Lower lobe of right lung (tissue), 2 donors: ENCODE measurements at places on chromosomes 2 and 18. TPM values are rescaled to one million over a fixed set of nuclear protein-coding genes. Genes with fewer than 3 reads are reported as not detected.
A peak's percentile ranks its signal among the peaks of the same experiment; 100 is the strongest.

- peaks cover 35% of the 10 kb centered on the region for H3K4me1 ChIP-seq
- no peak for DNase-seq
- no peaks in the 10 kb centered on the region for H3K27me3 ChIP-seq
- H3K4me3 ChIP-seq = peak overlapping the region; percentile 69
Observed at GRCh38 chr2:61537277-61537949, 743 bp downstream of the XPO1 start.

- no peak for DNase-seq
- no peaks in the 10 kb centered on the region for H3K27me3 ChIP-seq
- no peaks in the 10 kb centered on the region for H3K36me3 ChIP-seq
- no peak overlapping the region for H3K27ac ChIP-seq
- H3K4me1 ChIP-seq = no peaks in the 10 kb centered on the region
Observed at GRCh38 chr2:102334486-102334885, 21.1 kb upstream of the IL18R1 start.

- H3K36me3 ChIP-seq = no peaks in the 10 kb centered on the region
- no peaks in the 10 kb centered on the region for H3K4me1 ChIP-seq
- H3K27me3 ChIP-seq = no peaks in the 10 kb centered on the region
- no peak overlapping the region for H3K4me3 ChIP-seq
- H3K27ac ChIP-seq = no peak overlapping the region
Observed at GRCh38 chr2:228999326-228999725, 271.8 kb downstream of the PID1 start.

GRCh38 chr2:96099861-96100798 lies 16.2 kb downstream of the ADRA2B start:
- DNase-seq = peak; percentile 34
- H3K36me3 ChIP-seq = no peaks in the 10 kb centered on the region
- peaks cover 4% of the 10 kb centered on the region for H3K4me1 ChIP-seq

DNA sequence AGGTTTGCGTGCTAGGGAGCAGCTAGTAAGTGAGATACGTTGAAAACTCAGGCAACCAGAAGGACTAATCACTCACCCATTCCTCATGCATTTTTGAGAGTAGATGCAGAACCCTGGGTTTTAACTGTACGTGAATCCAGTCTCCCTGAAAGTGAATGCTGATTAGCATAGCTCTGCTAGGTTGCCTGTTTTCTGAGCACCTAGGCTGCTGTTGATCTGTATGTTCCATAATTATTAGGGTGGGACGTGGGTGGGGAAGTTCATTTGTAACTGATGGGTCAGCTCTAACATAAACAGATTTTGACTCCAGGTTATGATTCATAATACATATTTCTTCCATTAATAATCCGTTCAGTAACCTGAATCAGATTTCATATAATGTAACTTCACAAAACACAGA lies 379.0 kb upstream of the FANCL start:
- H3K36me3 ChIP-seq = no peaks in the 10 kb centered on the region
- H3K4me1 ChIP-seq = no peaks in the 10 kb centered on the region
- H3K27ac ChIP-seq = no peak overlapping the region
- DNase-seq = no peak

GRCh38 chr2:126664234-126664633 lies 8.3 kb downstream of the GYPC start:
- peaks cover 4% of the 10 kb centered on the region for H3K36me3 ChIP-seq
- no peak for DNase-seq
- no peak overlapping the region for H3K27ac ChIP-seq

GRCh38 chr2:177432703-177433102 lies 40.1 kb downstream of the AGPS start:
- H3K27me3 ChIP-seq = no peaks in the 10 kb centered on the region
- no peak overlapping the region for H3K27ac ChIP-seq
- no peak for DNase-seq
- no peak overlapping the region for H3K4me3 ChIP-seq
- no peaks in the 10 kb centered on the region for H3K4me1 ChIP-seq

DNA sequence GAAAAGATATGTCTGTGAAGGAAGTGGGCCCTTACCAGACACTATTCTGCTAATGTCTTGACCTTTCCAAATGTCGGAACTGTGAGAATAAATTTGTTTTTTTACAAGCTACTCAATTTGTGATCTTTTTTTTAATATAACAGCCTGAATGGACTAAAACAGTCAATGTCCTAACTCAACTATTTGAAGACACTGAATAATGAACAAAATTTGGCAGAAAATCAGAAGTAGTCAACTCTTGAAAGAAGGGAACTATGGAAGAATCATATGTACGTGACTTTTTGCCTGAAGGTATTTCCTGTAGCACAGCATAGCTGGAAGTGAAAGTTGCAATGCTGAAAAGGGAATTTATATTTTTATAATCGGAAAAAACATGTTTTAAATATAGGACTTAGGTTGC lies 351.8 kb upstream of the TFPI start:
- H3K27ac ChIP-seq = no peak overlapping the region
- no peaks in the 10 kb centered on the region for H3K27me3 ChIP-seq
- no peak overlapping the region for H3K4me3 ChIP-seq
- no peaks in the 10 kb centered on the region for H3K36me3 ChIP-seq

DNA sequence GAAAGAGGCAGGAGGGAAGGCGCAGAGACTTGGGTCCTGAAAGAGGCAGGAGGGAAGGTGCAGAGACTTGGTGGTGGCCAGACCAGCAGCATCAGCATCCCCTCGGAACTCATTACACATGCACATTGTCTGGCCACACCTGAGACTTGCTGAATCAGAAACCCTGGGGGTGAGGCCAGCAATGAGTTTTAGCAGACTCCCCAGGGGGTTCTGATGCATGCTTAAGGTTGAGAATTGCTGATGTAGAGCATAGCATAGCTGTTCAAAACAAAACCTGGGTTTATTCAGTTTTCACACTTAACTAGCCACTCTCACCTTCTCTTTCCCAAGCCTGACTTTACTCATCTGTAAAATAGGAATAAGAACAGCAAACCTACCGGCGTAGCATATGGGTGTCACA lies 122.9 kb downstream of the MRO start:
- no peaks in the 10 kb centered on the region for H3K4me1 ChIP-seq
- no peak overlapping the region for H3K27ac ChIP-seq
- no peak overlapping the region for H3K4me3 ChIP-seq
- no peaks in the 10 kb centered on the region for H3K36me3 ChIP-seq

- H3K27ac ChIP-seq = no peak overlapping the region
- no peaks in the 10 kb centered on the region for H3K36me3 ChIP-seq
Observed at GRCh38 chr2:217610401-217610814, 392.4 kb downstream of the TNS1 start.

DNA sequence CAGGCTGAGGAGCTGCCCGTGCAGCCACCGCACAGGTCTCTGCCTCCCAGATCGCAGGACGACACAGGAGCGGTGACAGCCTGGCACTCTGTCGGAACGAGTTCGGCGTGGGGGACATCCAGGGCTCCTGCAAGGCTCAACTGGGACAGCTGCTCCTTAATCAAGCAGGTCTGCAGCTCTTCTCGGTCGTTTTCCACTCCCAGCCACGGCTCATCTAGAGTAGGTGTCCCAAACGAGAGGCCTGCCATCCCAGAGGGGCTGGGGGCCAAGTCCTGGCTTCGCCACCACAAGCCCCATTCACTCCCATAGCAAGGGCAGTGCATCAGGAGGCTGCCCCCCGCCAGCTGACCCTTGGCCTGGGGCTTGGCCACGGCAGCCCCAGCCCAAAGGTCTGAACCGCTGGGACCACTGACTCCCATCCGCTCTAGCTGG lies 22.5 kb downstream of the PASK start:
- H3K27me3 ChIP-seq = no peaks in the 10 kb centered on the region
- no peak overlapping the region for H3K4me3 ChIP-seq
- DNase-seq = peak; percentile 30
- no peaks in the 10 kb centered on the region for H3K36me3 ChIP-seq

- H3K27me3 ChIP-seq = no peaks in the 10 kb centered on the region
- no peaks in the 10 kb centered on the region for H3K36me3 ChIP-seq
- H3K4me1 ChIP-seq = no peaks in the 10 kb centered on the region
- DNase-seq = no peak
Observed at GRCh38 chr2:211328126-211328525, 771.7 kb downstream of the CPS1 start.

GRCh38 chr2:1339388-1340140 lies 73.7 kb upstream of the TPO start:
- H3K27me3 ChIP-seq = peaks cover 5% of the 10 kb centered on the region
- H3K4me3 ChIP-seq = no peak overlapping the region
- no peaks in the 10 kb centered on the region for H3K36me3 ChIP-seq
- no peak for DNase-seq

- no peak overlapping the region for H3K4me3 ChIP-seq
- peaks cover 5% of the 10 kb centered on the region for H3K36me3 ChIP-seq
- peak; percentile 45 for DNase-seq
- H3K27ac ChIP-seq = peak overlapping the region; percentile 42
- peaks cover 28% of the 10 kb centered on the region for H3K4me1 ChIP-seq
- no peaks in the 10 kb centered on the region for H3K27me3 ChIP-seq
Observed at GRCh38 chr2:71603311-71603811, 150.0 kb downstream of the DYSF start.

DNA sequence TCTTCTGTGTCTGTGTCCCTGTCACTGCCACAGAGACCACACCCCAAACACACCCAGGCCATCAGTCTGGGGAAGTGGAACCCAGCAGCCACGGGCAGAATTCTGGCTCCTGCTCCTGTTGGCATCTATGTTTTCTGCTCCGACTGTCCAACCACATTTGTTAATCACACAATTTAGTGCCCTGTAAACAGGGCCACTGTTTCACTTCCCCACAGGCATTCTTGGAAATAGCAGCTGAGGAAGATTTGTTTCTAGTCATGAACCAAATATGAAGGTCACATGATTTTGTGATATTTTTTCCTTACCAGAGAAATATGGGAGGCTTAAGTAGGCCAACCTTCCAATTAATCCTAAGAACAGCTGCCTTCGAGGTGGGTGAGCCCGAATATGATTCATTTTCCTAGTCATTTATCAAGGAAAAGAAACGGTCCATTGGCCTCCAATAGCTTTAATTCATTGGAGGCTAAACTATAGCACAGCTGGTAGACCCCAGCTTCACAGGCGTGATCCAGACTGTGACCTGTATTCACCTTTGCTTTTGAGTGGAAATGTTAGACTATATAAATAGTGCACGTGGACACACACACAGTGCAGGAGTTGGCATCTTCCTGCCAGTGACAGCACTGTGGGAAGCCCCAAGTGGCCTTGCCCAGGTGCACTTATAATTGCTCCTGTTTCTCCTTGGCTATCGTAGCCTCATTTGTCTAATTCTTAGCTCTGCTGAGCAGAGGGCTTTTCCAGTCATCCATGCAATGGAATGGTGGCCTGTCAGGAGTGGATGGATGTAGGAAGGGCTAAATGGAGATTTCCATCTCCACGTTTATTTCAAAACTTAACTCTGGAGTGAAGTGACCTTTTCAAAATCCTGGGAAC lies 267.9 kb downstream of the LPIN1 start:
- DNase-seq = peak; percentile 53
- H3K4me1 ChIP-seq = no peaks in the 10 kb centered on the region
- no peak overlapping the region for H3K4me3 ChIP-seq
- H3K27me3 ChIP-seq = no peaks in the 10 kb centered on the region

DNA sequence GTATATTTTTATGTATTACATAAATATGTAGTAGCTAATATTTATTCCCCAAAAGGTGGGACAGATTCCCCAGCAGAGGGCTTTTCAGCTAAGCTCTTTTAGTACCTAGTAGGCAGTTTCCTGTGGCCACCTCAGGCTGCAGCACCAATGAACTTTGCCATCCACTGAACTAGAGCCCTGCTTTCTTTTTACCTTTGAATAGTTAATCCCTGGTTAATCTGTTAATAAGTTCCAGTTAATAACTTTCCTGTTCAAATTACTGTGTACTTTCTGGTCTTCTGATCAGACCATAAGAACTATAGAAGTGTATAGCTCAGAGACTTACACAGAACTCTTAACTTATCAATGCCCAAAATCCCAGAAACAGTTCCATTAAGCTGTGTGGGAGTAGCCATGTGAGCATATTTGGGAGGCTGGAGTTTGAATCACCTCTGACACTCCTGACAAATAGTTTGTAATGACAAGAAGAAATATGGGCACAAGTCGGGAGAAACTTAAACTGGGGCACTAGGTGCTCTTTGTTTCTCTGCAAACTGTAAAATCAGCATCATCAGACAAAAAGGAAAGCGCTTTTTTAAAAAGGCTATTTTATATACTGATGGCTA lies 40.0 kb downstream of the ASXL2 start:
- H3K4me3 ChIP-seq = no peak overlapping the region
- no peak for DNase-seq

DNA sequence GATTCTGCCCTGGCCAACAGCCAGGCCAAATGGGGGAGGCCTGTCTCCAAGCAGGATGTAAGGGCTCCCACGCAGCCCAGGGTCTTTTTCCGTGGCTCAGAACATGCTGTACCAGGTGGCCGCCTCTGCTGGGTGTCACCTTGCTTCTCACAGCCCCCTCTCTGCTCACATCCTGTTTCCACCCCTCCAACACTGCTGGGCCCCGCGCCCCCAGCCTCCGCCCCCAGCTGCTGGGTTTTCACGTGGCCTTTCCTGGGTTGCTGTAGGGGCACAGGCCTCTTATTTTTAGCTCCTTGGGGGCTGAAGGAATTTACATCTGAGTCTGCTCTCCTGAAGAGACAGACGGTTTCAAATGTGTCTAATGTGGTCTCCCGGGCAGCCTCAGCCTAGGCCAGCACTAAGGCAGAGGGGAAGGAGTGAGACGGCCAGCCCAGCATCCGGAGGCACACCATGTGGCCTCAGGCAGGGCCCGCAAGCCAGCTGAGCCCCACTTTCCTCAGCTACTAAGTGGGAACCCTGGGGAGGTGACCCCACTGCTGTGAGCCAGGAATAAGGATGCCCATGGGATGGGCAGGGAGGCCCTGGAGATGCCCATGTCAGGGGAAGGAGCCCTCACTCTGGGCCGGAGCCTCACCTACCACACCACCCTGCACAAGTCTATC lies 18.7 kb upstream of the DUSP2 start:
- no peak for DNase-seq
- H3K27me3 ChIP-seq = peaks cover 7% of the 10 kb centered on the region

MC4R gene
- total RNA-seq = 0.35 TPM

KCTD1 gene
- 9.0 TPM for total RNA-seq

HOXD4 gene
- total RNA-seq = 0.97 TPM
